ENCODE measurements at places on chromosomes 5 and 9. TPM values are rescaled to one million over a fixed set of nuclear protein-coding genes. Genes with fewer than 3 reads are reported as not detected.

- no peak for DNase-seq
Measured at GRCh38 chr5:677131-678101, 15.7 kb downstream of the TPPP start.

Gene ENHO
- total RNA-seq: 2.3 TPM

DNA sequence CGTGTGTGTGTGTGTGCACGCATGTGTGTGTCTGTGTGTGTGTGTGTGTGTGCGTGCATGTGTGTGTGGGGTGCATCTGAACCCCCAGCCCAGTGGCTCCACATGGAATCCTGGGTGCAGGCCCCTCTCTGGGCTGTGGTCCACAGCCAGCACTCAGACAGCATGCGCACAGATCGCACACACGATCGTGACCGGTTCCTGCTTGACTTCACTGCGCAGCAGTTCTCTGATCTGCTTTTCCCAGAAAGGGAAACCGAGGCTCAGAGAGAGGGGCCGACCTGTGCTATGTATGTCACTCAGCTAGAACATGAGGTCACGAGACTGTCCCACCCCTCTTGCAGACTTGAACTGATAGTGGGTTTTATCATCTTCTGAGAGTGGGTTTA lies 34.4 kb downstream of the RASGEF1C start:
- no peak for DNase-seq

Gene EGFLAM
- 0.78 TPM for total RNA-seq

- no peak for DNase-seq
Measured at GRCh38 chr5:57494104-57495098, 11.8 kb upstream of the ACTBL2 start.

Gene CDX1
- total RNA-seq: 423 TPM

- no peak for DNase-seq
Measured at GRCh38 chr5:42360056-42360455, 63.2 kb upstream of the GHR start.

DNA sequence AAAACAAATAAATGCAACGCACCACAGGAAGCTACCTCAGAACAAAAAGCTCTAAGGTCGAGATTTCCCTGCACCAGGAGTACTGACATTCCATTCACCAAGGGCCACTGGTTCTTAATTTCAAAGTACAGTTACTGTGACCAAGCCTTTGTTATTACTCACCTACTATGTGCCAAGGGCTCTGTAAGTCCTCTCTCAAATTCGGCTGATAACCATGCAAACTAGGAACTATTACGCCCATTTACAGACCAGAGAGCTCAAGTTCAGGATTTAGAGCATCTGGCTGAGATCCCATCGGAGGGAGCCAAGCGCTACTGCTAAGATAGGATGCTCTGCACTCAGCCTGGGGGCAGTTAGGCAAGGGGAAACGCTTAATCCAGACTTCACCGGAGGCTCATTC lies 5.6 kb downstream of the MYO10 start:
- no peak for DNase-seq

GRCh38 chr5:10702040-10702629 lies 58.9 kb downstream of the DAP start:
- DNase-seq: no peak

DNA sequence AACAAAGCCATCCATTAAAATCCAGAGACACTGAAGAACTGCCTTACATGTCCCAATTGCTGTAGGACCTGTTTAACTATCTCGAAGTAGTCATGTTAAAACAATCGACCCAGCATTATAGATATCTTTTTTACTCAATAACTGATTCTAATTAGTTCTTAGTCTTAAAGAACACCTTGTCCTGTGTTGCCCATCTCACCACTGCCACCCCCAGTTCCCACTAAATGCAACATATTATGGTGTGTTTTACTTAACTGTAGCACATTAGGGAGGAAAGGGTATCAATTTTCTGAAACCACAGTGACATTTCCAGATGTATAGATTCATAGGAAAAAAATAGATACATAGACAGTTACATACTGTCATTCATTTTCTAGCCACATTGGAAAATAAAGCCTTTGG lies 221.2 kb downstream of the MEF2C start:
- no peak for DNase-seq

DNA sequence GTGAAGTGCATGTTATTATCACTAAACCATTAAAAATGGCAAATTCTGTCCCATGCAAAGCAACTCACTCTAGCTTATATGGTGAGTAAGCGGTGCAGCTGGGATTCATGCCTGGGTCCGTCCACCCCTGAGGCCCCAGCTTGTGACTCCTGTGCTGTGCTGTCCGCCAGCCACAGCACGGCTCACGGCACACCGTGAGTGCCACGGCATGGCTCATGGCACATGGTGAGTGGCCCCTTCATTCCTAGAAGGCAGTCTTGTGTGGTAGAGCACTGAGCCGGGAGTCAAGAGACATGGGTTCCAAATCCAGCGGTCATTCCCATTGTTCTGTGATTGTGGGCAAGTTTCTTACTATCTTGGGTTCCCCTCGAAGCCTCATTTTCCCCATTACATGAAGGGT lies 18.8 kb downstream of the RGS3 start:
- DNase-seq: no peak

DNA sequence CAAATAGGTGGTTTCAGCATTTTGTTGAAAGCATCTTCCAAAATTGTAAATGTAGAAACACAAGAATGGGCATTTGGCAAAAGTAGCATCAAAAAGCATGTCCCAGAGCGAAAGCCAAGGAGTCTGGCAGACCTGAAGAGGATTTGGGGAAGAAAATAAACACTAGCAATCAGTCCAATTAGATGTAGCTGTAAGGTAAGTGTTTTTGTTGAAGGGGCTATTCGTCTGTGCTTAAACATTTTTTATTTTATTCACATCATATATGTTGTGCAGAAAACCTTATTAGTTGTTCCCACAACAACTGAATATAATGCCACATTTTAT lies 954.1 kb upstream of the COX7C start:
- DNase-seq: no peak

- DNase-seq: no peak
Measured at GRCh38 chr5:143230676-143230996, 172.8 kb downstream of the NR3C1 start.

GRCh38 chr9:103397868-103398600 lies 402.9 kb downstream of the CYLC2 start:
- no peak for DNase-seq

GRCh38 chr5:66987949-66988838 lies 208.4 kb downstream of the CD180 start:
- no peak for DNase-seq

Gene CCDC171
- total RNA-seq: 3.2 TPM

Data from left colon (tissue), 2 donors.